ENCODE measurements at places on chromosomes 12 and 14.

DNA sequence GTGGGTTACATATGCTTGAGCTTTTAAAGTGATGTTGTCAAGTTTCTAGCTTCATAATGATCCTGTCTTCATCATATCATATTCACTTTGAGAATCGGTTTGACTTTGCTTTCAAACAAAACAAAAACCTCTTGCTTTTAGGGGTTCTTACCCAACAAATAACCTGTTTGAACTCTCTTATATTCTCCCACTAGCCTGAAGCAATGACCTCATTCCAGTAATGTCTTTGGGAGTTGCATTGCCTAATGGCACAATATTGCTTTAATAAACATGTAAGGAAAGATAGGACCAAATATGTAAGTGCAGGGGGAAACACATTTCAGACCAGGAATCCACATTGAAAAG is 27.7 kb downstream of the WBP11 start:
- DNase-seq = no peak

- DNase-seq = no peak
Measured at GRCh38 chr12:65800937-65801336, 23.3 kb upstream of the HMGA2 start.

DNA sequence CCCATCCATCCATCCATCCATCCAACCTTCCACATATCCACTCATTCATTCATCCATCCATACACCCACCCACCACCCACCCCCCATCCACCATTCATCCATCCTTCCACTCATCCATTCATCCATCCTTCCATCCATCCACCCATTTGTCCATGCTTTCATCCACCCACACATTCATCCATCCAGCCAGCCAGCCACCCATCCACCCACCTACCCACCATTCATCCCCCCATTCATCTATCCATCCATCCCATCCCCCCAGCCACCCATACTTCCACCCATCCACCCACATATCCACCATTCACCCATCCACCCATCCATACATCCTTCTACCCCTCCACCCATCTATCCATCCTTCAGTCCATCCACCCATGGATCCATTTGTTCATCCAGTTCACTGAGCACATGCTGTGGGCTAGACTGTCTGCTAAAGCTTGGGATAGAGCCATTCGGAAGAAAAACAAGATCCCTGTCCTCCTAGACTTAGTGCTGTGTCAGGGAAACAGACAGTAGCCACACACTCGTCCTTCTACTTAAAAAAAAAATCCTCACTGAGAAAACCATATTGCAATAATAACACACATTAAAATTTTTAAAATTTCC is 377.5 kb downstream of the ADGRD1 start:
- no peak for DNase-seq

- DNase-seq = no peak
Measured at GRCh38 chr12:86777325-86777724, 521.1 kb upstream of the MGAT4C start.

- DNase-seq = no peak
Measured at GRCh38 chr12:92141591-92142121, 4.0 kb downstream of the BTG1 start.

GRCh38 chr12:72974954-72975555 is 702.9 kb downstream of the TRHDE start:
- no peak for DNase-seq
